ENCODE measurements at places on chromosomes 11 and 22.

DNA sequence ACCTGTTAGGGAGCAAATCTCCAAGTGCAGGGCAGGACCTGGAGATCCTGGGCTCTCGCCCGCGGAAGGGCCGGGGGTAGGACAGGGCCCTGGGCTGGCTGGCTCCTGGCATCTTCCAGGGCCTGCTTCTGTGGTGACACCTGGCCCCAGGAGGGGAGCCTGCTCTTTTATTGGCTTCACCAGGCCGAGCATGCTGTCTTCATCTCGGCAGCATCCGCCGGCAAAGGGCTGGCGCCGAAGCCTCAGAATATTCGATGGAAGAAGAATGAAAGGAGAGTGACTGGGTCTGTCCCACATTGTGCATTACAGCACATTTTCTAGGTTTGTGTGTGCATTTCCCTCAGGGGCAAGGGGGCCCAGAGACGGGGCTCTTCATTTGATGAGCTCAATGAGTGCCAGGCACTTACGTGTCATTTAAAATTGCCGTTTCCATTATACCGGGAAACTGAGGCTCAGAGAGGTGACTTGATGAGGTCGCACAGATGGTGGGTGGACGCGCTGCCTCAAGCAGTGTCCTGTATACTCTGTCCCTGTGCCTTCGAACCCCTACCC lies 70.0 kb downstream of the RBX1 start:
- DNase-seq, result no peak

DNA sequence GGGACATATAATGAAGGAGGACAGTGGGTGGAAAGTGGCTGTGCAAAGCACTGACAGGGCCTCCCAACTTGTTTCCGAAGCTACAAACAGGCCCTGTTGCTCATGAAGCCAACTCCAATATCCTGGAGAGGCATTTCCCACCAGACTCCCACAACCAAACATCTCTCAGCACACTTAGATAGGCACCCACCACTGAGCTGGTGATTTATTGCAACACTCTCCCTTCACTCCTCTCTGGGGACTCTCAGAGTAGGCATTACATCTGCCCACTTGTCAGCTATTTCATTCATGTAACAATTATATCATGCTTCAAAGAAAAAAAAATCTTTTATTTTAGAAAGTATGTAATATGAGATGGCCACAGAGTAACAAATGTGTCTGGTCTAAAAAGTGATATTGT lies 32.1 kb upstream of the PPP2R1B start:
- DNase-seq, result no peak

GRCh38 chr22:27299181-27300085 lies 502.1 kb downstream of the MN1 start:
- no peak for DNase-seq

- no peak for DNase-seq
Observed at GRCh38 chr22:34736081-34736480, 329.9 kb upstream of the ISX start.

DNA sequence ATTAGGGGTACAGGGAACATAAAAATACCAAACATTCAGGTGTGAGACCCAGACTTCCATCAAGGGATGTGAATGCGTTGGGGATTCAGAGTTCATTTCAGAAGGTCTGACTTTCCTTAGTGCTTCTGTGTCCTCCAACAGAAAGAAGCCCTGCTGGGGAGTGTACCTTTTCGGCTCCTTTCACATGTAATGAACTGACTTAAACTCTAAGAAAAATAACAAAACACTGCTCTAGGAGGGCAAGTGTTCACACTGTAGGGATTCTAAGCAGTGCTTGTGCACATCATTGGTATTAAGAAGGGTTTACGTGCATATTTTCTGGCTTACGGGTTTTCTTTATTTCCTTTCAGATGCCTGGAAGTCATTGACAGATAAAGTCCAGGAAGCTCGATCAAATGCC lies 15.7 kb upstream of the TTC36 start:
- DNase-seq, result no peak

DNA sequence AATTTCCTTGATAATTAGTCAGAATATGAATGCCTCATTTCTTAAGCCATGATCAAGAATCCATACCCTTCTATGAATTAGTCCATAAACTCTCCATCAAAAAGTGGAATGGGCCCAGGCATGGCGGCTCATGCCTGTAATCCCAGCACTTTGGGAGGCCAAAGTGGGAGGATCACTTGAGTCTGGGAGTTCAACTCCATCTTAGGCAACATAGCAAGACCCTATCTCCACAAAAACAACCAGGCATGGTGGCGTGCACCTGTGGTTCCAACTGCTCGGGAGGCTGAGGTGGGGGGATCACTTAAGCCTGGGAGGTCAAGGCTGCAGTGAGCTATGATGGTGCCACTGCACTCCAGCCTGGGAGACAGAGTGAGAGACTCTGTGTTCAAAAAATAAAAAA lies 52.1 kb upstream of the SHANK2 start:
- no peak for DNase-seq

- DNase-seq, result no peak
Observed at GRCh38 chr11:13105237-13105844, 96.2 kb downstream of the RASSF10 start.

DNA sequence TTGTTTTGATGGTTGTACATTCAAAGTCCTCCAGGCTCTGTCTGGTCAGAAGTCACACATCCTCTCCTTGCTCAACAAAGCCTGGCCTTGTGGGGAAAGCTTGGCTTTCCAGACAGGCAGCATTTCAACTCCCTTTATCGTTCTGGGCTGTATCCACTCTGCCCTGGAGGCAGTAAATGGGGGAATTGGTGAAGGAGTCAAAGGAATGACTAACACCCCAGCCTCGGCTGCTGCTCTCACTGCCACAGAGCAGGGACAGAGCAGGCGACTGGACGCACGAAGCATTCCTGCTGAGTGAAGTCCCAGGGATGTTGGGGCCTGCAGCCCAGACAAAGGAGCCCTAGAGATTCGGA lies 52.8 kb downstream of the WNT11 start:
- peak; percentile 59 for DNase-seq

DNA sequence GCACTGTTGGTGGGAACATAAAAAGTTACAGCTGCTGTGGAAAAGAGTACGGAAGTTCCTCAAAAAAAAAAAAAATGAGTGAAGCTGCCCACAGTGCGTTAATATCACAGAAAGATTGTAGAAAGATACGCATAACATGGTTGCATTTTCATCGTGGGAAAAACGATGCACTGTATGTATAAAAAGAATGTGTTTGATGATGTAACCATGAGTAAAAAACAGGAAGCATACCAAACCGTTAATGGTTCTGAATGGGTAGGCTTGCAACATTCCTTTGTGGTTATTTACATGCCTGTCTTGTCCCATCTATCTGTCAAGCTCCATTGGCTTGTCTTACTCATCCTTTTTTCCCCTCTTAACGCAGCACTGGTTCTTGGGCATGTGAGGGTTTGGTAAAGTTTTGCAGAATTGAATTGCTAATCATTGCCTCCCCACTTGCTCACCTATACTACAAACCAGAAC lies 33.8 kb upstream of the DKK3 start:
- peak; percentile 95 for DNase-seq

DNA sequence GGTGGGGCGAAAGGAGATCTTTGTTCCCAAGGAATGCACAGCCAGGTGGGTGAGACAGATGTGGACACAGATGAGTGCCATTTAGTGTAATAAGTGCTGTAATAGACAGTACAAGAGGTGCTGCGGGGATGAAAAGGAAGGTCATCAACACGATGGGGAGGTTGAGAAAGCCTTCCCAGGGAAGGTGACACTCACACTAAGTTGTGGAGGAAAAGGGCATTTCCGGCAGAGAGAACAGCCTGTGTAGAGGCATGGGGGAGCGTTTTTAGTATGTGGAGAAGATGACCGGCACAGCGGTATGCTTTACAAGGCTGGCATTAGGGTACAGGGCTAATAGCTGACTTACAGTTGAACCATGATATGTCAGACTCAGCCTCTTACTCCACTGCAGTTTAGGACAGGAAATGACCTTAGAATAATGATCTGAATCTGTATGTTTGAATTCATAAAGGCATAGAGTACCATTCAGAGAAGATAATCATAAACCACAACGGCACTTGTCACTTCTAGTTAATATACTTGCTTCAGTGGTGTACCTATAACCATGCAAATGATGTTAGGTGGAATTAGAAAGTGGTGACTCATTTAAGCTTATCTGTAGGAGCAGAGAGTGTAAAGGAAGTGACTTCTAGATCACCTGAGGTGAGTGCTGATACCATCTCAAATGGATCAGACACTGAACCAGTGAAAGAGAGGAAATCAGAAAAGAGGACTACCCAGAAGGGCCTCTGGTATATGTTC lies 60.6 kb downstream of the FAM83F start:
- no peak for DNase-seq

GRCh38 chr22:23250056-23250784 lies 69.9 kb downstream of the BCR start:
- DNase-seq, result no peak

DNA sequence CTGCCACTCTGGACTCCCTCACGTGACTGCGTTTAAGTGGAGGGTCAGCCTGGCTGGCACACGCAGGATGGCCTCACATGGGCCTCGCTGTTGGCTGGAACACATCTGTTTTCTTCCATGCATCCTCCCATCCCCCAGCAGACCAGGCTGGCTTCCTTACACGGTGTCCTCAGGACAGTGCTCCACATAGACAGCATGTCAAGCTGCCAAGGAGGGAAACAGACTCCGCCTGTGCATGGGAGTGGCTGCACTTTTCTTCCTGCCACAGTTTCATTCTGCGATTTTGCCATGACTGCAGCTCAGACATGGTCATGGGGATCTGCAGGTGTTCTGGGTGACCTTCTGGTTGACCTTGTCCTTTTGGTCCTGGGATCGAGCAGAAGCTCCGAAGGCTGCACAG lies 344.2 kb downstream of the SHANK2 start:
- no peak for DNase-seq

DNA sequence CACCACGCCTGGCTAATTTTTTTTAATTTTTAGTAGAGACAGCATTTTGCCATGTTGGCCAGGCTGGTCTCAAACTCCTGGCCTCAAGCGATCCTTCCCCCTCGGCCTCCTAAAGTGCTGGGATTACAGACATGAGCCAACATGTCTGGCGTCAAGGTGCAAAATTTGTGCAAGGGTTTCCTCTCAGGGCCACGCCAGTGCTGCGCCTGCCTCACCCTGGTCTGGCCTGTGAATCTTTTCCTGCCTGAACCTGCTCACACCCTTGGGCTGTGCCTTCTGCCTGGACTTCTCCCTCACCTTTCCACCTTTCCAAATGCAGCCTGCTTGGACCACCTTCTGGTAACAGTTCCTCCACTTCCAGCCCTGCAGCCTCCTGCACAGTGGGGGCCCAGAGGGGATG lies 43.4 kb downstream of the MCM5 start:
- no peak for DNase-seq

Data from BJ (cell line).